ENCODE measurements at places on chromosomes 12 and 14.

DNA sequence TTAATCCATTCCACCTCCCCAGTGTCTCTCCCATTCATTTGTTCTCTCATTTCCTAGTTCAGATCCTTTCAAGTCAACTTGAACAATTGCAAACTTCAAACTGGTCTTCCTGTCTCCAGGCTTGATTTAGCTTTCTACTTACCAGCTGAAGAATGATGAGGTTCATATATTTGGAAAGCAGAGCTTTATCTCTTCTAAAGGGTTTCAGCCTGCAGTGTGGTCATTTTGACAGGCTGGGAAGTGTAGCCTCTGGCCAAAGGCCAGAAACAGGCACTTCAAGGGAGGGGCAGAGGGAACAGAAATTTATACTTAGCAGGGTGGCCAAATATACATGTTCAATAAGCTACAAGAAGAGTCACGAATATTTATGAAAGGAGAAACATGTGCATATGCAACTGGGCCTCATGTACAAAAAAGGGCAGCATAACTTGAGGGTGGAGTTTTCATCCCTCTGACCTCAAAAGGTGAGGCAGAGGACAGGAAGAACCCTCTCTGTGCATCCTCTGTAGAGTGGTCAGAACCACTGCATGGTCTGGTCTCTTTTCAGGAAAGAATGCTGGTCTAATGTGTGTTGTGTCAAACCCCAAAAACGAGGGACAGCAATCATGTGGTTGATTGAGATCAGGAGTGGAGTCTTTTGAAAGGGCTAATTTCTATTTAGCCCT is 34.0 kb upstream of the HECTD1 start:
- no peak for DNase-seq

GRCh38 chr12:110046451-110047187 is 1.7 kb downstream of the C12orf76 start:
- DNase-seq = no peak

DNA sequence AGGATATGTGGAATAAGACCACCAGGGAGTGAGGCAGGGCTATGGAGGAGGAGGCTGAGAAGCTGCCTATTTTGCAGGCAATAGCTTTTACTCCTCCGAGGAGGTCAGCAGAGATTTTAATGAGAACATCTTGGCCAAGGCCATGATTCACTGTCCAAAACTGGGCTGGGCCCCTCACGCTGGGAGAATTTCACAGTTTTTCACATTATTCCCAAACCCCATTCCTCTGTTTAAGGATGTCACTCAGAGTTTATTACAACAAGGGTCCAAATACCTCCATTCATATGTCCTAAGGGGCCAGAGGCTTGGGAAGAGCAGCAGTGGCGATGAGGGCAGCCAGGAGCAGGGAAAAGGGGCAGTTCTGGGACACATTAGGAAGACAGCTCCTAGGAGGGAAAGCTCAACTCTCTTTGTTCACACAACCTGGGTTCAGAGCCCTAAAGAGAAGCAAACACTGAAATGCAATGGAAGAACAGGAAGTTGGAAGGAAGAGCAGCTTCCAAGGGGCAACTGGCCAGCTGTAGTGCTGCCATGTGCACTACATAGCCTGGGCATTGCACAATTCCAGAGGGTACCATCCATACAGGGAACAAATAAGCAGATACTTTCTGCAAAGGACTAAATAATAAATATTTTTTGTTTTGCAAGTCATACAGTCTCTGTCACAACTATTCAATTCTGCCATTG is 283.2 kb downstream of the NUAK1 start:
- DNase-seq = no peak

GRCh38 chr12:132227782-132228475 is 83.7 kb downstream of the NOC4L start:
- no peak for DNase-seq

- no peak for DNase-seq
These were observed 101.4 kb downstream of the GPR65 start for GRCh38 chr14:88106377-88106776.

DNA sequence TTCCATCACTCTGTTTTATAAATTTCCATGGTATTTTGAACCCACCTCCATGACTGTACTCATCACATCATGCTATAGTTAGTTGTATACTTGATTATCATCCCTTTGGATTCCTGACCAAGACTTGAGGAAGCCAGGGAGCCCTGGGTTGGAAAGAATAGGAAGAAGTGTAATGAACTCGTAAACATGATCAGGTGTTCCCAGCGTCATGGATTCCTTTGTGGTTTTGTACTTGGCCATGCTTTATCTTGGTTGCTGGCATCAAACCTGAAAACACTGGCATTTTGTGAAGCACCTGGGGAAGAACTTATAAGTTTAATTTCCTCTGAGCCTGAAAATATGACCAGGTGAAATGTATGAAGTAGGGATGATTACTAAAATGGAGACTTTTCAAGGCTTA is 76.4 kb downstream of the CHST11 start:
- DNase-seq = no peak

DNA sequence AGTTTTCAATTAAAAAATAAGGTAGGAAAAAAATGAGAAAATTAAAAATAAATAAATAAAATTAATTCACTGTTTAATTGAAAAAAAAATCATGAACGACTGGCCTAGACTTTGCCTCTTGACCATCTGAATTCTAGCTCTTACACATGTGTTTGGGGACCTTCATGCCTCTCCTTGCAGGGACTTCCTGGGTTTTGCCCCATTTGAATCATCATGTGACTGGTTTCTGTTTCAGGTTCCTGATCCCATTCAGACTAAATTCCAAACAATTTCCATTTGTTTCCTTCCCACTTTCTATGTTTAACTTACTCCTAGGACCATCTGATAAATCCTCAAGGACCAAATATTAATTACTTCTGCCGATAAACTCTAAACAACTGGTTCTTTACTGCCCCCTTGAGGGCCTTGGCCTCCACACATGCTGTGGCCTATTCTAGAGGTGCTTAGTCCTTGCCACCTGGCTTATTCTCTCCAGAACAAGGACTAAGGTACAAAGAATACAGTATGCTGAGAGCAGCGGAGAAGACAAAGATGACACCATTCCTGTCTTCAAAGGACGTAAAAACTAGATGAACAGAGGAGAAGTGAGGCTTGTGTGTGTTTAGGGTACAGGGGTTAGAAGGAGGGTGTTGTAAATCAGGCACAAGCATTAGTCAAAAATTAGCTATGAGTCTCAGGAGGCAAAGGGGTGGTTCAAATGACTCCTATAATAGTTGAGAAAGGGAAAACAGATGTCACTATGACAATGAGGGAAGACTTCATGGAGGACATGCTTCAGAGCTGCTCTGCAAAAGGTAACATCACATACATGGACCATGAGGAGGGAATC is 125.8 kb upstream of the AVPR1A start:
- DNase-seq = no peak

- DNase-seq = no peak
These were observed 3.6 kb downstream of the ISCU start for GRCh38 chr12:108565976-108566375.

Measured in substantia nigra (tissue), 51 donors.